Activated CD4-positive, alpha-beta memory T cell treated with anti-CD3 and anti-CD28 coated beads for 36 hours (primary cell): ENCODE measurements at places on chromosomes 7 and 10.

DNA sequence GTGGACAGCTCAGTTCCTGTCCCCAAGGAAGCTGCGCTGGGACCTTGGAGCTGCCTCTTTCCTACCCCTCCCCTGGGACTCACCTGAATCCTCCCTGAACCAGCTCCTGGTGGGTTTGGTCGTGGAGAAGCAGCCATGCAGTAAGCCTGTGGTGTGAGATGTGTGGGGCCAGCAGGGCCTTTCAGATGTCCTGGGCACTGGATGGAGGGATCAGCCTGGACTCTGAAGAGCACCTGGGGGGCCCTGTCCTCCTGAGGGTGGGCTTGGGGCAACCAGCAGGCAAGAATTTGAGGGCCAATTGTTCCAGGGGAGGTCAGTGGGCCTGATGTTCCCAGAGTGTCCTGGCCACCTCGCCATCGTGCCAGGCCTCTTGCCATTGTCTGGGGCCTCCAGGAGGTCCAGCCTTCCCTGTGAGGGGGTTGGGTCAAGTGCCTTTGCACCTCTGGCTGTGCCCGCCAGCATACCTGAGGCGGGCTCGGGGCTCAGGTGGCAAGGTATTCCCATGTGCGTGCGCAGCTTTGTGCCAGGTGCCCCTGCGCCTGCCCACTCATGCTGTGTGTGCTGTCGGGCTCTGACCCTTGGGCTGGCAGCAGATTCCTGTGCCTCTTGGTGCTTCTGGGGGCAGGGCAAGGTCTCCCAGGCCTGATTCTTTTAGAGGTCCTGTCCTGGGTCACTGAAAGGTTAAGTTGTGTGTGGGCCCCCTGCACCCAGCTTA is 7.3 kb downstream of the TRIM8 start:
- DNase-seq, result no peak

DNA sequence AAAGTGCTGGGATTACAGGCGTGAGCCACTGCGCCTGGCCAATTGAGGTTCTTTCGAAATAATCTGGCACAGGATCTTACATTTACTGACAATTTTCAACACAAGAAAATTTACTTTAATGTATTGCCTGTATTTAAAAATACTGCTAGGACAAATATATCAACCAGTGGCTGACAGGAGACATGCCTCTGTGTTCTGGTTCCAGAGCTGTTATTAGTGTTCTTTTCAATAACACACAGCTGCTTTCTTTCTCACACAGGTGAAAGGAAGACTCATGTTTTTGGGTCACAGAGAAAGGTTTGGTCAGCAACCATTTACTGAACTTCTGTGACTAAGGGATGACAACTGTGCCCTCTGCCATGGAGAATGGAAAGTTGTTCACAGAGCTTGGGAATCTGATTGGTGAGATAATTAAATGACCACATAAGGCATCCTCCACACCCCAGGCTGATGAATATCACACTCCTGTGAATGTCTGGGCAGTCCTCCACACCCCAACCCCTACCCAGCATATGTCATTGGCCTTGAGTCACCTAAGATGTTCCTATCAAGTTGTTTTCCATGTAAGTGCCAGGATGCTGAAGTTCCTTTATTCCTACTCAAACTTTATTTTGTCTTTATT is 180.1 kb downstream of the RAPGEF5 start:
- DNase-seq, result no peak

DNA sequence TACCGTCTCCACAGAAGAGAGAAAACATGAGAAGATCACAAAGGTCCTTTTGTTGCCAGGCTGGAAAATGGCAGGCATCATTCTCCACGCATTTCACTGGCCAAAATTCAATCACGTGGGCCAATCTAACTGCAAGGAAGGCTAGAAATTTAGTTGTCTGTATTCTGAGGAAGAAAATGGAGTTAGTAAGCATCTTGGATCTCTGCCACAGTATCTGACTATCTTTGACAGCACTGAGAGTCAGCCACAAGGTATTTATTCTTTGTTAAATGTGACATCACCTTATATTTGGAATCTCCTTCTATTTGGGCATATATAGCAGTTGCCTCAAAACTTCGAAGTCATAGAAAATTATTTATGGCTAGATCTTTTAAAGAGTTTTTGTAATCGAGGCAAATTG is 213.9 kb downstream of the NSUN6 start:
- DNase-seq, result no peak

DNA sequence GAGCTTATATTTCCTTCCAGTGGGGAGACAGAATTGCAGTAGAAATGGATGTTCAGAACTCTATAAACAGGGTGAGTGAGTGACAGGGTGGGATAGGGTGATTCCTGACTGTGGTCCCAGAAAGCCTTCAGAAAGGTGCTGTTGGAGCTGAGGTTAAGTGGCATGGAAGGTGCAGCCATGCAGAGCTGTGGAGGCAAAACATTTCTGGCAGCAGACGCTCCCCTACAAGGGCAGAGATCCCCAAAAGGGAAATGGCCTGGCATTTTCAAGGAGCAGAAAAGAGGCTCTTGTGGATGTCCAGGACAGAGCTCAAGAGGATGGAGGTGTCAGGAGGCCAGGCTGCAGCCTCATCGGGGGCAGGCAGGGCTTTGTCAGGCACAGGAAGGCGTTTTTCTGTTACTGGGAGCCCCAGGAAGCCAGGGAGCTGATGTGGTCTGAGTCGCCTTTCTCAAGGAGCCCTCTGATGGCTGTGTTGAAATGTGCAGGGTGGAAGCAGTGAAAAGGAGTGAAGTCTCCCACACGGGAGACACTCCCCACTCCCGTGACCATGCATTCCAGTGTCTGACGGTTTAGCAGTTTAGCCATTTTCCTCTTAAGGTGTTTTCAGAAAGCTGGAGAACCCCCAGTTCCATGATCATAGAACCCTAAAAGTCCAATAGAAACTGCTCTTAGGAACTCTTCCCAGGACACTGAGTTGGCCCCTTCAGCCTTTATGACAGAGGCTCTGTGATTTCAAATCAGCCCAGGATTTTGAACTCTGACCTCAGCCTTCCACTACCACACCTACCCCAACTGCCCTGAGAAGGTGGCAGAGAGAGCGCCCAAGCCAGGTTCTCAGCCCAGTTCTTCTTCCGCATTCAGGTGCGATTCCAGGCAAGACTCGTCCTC is 96.2 kb downstream of the C10orf105 start:
- no peak for DNase-seq

- no peak for DNase-seq
Measured at GRCh38 chr7:43639858-43640491, 57.1 kb downstream of the STK17A start.

DNA sequence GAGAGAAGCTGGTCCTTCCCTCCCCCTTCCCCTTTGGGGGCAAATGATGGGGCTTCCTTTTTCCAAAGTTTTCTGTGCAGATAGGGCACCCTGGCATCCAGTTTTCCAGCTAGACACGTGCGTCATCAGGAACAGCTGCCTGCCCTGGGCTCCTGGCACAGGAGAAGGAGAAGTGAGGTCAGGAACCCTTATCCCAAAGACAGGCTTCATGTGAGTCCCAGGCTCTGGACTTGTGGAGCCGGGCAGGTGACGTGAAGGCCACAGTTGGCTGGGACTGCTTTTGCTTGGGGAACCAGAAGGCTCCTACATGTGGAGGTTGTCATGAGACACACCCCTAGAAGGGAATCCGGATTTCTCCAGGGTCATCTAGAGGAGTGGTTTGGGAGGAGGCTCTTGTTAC is 66.5 kb downstream of the RBM20 start:
- no peak for DNase-seq

- peak; percentile 85 for DNase-seq
Measured at GRCh38 chr7:5704534-5704922, 76.9 kb downstream of the RNF216 start.

- DNase-seq, result no peak
Measured at GRCh38 chr10:70540789-70541360, 61.7 kb downstream of the PRF1 start.

GRCh38 chr10:123100030-123100762 is 35.6 kb upstream of the HMX3 start:
- DNase-seq, result no peak

DNA sequence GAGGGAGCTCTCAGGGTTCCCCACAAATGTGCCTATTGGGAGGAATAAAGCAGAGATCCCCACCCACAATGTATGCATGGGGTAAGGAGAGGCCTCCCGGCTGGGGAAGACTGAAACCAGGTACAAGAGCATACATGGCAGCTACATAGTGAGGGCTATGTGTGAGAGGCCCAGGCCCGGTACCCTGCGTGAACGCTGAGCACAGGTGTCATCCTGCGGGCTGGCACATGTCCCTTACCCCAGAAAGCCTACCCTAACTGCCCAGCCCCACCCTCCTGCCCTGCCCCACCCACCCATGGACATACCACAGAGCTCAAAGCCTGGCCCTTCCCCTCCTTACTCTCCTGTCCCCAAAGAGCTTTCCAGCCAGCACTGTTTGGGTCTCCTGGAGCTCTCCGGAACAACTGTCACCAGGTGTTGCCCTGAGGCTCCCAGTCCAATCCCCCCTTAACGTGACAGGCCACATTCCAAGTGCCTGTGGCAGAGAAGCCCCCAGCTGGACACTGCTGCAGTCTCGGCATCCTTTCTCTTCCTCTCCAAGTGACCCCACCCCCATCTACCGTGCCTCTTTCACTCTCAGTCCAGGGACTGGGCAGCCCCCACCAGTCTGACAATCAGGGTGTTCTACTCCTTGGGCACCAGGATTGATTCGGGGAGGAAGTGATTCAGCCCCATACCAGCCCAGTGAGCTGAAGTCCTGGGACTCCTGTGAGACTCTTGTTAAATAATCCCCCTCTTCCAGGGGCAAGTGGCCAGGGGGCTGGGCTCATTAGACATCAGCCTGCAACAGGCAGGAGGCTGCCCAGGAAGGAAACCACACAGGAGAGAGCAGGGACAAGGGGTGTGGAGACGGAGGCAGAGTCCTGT is 19.6 kb downstream of the GRID1 start:
- DNase-seq, result no peak

DNA sequence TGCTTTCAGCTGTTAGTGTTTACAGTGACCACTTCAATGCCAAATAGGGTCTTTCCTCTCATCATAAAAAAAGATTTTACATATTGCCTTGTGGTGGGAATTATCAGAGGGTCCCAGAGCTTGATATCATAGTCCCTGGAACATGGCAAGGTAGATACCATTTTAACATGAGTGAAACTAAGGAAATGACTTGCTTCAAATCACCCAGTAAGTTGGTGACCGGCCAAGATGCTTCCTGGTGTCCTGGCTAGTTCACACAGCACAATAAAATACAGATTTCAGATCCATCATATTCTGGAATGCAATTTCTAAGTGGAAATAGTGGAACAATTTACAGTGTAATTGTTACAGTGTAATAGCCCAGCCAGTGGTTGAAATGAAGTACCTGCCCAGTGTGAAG is 36.6 kb downstream of the CNNM1 start:
- no peak for DNase-seq

DNA sequence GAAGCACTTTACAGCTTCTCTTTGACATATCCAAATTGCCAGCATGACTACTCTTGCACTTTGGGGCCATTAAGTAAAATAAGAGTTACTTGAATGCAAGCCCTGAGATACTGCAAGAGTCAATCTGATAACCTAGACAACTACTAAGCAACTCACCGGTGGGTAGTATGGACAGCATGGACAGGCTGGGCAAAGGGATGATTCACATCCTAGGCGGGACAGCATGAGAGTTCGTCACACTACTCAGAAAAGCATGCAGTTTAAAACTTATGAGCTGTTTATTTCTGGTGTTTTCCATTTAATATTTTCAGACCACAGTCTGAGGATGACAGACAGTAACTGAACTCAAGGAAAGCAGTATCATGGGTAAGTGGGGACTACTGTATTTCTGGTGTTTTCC is 84.0 kb downstream of the ORC5 start:
- DNase-seq, result no peak

- peak; percentile 53 for DNase-seq
Measured at GRCh38 chr7:55515569-55516279, 56.6 kb downstream of the VOPP1 start.

DNA sequence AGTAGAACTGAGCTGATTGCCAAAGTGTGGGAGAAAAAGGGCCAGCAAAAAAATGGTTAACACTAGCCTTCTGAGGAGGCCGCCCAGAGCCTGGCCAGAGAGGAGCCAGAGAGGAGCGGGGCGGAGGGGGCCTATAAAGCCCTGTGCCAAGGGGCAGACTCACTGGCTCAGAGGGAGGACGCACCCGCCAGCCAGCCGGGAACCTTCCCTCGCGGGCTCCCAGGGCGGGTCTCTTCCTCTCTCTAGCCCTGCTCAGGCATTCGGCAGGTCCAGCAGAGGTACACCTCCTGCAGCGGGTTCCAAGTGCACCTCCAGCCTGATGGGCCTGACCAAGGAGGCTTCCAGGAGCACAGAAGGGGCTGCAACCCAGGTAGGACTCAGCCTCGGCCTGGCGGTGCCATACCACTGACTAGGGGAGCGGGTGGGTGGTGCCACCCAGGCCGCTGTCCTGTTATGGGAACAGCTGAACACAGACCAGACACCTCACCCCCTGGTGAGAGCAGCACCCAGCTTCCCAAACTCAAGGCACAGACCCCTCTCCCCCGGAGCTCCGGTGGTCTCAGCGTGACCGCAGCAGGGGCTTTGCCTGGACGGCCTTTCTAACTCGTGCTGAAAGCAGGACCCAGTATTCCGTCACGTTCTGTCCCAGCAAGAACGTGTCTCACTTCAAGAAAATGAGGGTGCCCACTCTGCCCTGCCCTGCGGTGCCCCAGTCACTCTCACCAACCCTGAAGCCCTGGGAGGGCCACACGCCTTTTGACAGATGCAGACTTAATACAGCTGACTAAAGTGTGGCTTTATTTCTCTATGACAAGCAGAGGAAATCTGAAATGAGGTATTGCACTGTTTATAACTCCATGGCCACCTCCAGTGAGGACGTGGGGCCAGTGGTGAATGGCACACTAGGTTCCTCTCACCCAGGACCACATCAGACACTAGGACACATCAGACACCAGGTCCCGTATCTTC is at the start of gene GPER1:
Gene GPER1, plus strand, starts transcription at position 162 of the 969 bp plus-strand sequence. CDS start 3,616 bp downstream, outside the sequence.
- DNase-seq, result no peak

GRCh38 chr7:27965650-27966049 is 214.9 kb downstream of the JAZF1 start:
- DNase-seq, result no peak

DNA sequence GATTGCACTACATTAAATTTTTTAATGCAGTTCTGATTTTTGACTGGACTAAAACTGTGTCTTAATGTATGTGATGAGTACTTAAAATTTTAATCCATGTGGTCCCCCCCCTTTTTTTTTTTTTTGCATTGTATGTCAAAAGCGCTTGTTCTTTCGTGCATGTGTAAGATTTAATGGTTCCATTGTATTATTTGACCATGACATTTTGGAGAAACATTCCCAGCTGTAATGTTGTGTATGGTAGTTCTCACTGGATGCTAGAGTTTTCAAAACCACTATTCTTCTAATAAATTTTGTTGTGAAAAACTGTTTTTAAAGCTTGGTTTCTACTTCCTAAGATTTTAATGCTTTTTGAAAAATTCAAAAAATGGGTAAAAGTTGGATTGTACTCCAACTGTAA is 132.0 kb downstream of the LCOR start:
- DNase-seq, result no peak

GRCh38 chr10:47237316-47238260 is 62.4 kb upstream of the GDF10 start:
- DNase-seq, result no peak
